Femur (tissue), 1 donor: ENCODE measurements at places on chromosomes 1 and 21.

DNA sequence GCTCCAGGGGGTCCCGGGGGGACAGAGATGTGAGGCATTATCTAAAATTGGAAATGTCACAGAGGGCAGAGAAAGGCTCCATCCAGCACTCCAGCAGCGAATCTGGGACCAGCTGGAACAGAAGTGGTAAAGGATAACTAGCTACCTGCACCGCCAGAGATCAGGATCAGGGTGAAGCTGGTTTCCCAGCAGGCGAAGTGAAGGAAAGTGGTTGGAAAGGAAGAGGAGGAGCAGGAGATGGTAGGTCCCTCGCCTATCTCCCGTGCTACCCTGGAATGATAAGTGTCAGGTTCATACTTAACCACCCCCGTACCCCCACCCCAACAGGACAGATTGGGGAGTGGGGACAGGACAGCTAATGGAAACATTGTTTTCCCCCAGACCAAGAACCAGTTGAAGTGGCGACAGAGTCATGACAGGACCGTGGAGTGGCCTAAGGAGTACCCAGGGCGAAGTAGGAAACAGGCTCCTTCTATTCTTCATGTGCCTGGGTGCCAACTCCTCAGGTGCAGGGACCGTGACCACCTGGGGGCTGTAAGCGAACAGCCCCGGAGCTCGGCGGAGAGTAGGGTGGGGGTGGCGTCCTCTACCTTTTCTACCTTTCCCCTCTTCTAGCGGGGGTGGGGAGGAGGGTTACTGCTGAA, 717 bp downstream of the B4GALT3 start:
- DNase-seq, result peak; percentile 24

DNA sequence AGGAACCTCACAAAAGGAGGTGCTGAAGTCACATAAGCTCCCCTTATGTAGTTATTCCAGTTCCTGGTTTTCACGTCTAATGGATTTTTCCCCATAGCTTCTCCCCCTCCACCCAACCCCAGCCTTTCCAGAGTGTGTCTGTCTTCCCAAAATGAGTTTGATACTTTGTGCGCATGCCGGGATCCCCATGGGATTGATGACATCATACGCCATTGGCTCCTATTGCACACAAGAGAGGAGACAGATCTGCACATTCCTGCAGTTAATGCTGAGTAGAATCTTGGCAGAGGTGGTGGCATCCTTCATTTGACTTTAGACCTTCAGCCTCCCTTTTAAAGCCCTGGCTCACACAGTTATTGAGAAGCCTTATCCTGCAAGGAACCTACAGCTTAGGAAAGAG, 71.4 kb downstream of the DDR2 start:
- DNase-seq, result no peak

DNA sequence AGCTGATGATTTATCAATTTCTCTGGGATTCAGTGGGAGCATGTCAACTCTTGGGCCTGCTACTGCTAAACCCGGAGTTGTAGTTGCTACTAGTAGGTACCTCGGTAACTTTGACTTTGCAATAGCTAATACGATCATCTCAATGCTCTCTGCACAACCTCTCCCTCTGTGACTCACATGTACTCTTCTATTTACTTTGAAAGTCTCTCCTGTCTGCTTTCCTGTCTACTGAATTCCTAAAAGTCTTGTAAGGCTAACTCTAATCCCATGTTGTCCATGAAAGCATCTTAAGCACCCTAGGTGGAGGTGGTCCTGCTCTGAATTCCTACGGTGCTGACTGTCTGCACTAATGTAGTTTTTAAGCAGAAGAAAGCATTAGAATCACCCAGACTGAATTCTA, 29.3 kb downstream of the SLC9C2 start:
- DNase-seq, result no peak

GRCh38 chr1:181918880-181919525, 142.5 kb downstream of the ZNF648 start:
- DNase-seq, result no peak

DNA sequence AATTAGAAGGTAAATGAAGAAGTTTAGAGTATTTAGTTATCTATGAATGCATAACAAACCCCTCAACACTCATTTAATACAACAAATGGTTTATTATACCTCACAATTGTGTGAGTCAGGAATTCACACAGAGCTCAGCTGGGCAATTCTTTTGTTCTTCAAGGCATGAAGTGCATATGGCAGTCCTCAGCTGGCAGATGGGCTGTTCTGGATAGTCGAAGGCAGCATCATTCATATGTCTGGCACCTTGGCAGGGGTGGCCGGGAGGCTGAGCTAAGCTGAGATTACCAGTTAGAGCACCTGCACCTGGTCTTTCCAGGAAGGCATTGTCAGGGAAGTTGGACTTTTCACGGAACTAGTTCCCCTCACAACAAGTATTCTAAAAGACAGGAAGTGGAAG, 286.2 kb upstream of the DUSP10 start:
- no peak for DNase-seq

DNA sequence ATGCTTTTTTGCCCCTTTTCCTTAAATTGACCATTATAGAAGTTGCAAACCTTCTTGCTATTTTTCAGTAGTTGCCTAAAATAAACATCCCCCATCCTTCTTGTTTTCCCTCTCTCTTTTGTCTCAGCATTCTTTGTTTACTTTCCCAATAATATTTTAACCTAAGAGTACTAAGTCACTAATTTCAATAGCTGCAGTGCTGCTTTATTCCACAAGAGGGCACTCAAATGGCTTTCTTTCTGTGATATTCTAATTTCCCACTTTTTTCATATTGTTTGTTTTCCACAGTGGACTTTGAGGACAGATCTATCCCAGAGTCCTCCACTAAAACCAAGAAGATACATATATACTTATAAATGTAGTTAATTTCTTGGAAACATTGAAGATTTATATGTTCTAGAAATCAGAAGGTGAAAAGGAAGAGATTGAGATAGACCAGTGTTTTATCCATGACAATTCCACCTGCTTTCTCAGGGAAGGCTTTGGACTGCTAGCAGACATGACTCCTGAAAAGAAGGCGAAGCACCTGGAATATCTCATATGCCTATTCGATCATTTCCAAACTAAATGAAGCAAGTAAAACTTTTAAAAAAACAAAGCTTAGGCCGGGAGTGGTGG, 104.8 kb upstream of the GRIK1 start:
- no peak for DNase-seq

DNA sequence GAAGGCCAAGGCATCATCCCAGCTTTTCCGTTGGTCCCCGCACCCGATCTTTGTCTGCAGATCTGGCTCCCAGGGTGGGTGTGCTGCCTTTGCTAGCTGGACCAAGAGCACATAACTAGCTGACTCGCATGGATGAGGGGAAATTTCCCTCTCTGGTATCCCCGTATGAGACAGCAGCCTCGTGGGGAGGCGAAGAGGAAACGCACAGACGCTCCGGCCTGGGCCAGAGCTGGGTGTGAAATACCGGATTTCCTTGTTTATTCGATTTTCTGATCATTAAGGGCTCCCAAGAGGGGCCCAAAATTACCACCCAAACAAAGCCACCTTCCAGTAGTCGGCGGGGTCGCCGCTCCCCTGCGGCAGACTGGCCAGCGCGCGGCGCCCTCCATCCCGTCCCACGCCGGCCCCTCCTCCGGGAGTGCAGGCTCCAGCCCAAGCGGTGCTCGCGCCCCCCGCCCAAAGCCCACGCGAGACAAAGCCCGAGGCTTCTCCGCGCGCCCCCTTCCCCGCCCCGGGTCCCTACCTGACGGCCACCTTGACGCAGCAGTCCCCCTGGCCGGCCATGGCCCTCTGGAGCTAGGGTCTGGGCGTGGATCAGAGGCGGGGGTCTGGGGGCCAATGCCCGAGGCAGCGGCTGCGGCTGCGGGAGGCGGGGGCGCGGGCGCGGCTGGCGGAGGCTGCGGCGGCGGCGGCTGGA, 546 bp downstream of the KIF21B start:
- no peak for DNase-seq

- peak; percentile 71 for DNase-seq
Observed at GRCh38 chr1:44672254-44672955, 1.9 kb downstream of the TMEM53 start.

DNA sequence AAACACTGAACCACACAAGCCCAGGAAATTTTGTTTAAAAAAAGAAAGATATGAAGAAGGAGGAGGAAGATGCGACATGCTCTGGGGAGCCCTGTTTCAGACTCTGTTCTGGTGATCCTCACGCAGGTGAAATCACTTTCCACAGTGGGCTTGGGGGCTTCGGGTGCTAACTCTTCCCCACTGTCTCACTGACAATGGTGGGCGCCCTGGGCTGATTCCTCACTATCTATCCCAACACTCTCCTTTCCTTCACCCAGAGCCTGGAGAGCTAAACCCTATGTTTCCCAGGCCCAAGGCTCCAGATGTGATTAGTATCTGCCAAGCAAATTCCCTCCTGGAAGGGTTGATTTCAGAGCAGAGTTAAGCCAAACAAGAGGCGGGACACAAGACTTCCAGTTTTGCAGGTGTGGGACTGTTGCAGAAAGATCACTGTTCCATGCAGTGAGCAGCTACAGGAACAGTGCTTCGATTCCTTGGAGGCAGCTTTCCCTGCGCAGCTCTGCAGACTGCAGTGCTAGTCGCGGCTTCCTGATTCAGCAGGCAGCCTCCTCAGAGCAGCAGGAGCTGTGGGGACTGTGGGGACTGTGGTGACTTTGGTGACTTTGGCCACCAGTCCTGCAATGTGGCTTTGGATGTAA, 168.3 kb downstream of the RHOU start:
- DNase-seq, result peak; percentile 63

DNA sequence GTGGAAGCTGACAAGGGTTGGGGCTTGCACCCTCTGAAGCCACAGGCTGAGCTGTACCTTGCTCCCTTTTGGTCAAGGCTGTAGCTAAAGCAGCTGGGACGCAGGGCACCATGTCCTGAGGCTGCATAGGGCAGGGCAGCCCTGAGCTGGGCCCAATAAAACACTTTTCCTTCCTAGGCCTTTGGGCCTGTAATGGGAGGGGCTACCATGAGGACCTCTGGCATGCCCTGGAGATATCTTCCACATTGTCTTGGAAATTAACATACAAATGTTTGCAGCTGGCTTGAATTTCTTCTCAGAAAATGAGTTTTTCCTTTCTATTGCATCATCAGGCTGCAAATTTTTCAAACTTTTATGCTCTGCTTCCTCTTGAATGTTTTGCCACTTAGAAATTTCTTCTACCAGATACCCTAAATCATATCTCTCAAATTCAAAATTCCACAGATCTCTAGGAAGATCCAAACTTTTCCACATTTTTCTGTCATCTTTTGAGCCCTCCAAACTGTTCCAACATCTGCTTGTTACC, 32.9 kb upstream of the TTLL7 start:
- no peak for DNase-seq

DNA sequence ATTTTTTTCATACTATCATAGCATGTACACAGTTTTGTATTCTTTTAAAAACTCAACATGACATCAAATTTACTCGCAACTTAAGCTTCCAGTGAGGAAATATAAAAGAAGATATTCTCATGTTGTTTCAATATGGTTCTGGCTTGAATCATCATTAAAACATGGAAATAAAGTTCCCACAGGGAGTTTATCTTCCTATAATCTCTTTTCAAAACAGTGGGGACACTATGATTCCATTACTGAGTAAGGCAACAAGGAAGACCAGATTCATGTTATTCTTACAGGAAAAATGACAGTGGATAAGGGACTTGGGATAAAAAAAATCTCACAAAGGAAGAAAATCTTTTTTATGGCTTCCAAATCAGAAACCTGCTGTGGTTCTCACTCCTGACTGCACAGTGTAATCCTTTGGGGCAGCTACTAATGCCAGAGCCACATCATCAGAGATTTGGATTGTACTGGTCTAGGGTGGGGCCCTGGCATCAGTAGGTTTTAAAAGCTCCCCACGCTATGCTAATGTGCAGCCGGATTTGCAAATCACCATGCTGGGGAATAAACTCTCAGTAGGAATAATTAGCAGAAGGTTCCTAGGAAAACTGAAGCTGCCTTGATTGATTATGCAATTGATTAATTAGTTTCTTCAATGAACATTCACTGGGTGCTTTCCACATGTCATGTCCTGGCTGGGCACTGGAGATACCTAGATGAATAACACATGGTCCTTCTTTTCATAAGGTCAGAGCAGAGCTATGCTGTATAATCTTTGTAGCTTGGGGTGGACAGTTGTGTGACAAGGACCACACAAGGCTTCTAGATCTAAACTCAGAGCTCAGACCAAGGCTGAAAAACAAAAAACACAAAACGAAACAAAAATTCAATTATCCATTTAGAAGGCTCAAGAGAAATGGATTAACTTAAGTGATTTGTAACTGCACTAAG, 71.1 kb upstream of the C8B start:
- DNase-seq, result no peak

GRCh38 chr1:180270530-180271271, 40.6 kb downstream of the LHX4 start:
- no peak for DNase-seq

DNA sequence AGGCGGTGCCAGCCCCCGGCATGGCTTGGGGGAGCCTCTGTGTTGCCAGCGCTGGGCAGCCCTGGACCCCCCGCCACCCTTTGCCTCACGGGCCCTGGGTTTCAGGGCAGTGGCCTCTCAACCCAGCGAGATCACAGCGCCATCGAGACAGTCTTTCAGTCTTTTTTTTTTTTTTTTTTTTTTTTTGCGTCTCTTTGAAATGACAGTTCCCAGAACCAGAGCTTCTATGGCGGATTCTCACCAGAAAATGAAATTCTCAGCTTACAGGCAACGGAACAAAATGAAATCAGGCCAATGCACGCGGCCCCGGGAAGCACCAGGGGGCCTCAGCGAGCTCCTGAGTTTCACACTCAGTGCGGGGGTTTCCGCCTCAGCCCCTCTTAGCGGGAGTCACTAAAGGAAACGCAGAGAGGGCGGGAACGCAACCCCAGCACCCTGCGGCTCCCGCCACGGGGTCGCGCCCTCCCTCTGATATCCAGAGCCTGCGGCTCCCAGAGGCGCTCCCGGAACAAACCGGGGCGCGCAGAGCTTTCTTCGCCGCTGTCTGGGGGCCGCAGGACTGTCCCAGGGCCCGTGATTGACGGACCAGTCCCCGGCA, 8.0 kb upstream of the COL6A1 start:
- peak; percentile 94 for DNase-seq
